ENCODE measurements at places on chromosomes 11 and 22. TPM values are rescaled to one million over a fixed set of nuclear protein-coding genes. Genes with fewer than 3 reads are reported as not detected.

GRCh38 chr11:118215262-118215661, 9.5 kb downstream of the JAML start:
- no peak overlapping the region for H3K27ac ChIP-seq
- no peak for DNase-seq
- no peaks in the 10 kb centered on the region for H3K36me3 ChIP-seq
- H3K4me1 ChIP-seq = no peaks in the 10 kb centered on the region

DNA sequence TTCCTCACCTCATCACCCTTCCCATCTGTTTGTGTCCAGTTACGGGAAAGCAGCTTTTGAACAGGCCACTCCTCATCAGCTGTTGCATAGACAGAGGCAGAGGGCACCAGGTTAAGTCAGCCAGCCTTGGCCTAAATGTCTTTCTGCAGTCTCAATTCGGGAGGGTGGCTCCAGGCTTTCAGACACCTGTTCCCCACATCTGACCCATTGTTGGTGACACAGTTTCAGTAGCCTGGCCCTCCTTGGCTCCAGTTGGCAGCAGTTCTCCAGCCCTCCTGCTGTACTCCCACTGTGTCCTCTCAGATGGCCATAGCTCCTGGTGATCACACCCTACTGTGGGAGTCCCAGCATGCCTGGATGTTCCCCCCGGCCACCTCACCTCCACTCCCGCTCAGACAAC, 70.8 kb upstream of the MYOD1 start:
- no peaks in the 10 kb centered on the region for H3K4me1 ChIP-seq
- DNase-seq = no peak
- H3K36me3 ChIP-seq = no peaks in the 10 kb centered on the region
- H3K4me3 ChIP-seq = no peak overlapping the region
- H3K27ac ChIP-seq = no peak overlapping the region

- DNase-seq = peak; percentile 60
- H3K4me1 ChIP-seq = peaks cover 6% of the 10 kb centered on the region
- H3K27me3 ChIP-seq = no peaks in the 10 kb centered on the region
- H3K27ac ChIP-seq = peak overlapping the region; percentile 27
- no peak overlapping the region for H3K4me3 ChIP-seq
- no peaks in the 10 kb centered on the region for H3K36me3 ChIP-seq
Observed at GRCh38 chr11:110373051-110373702, 56.6 kb upstream of the FDX1 start.

GRCh38 chr11:19117760-19118097, 761 bp downstream of the ZDHHC13 start:
- H3K27me3 ChIP-seq = peaks cover 5% of the 10 kb centered on the region
- peak overlapping the region; percentile 71 for H3K4me3 ChIP-seq
- H3K4me1 ChIP-seq = no peaks in the 10 kb centered on the region
- H3K36me3 ChIP-seq = peaks cover 2% of the 10 kb centered on the region
- peak; percentile 5 for DNase-seq

- no peak for DNase-seq
- H3K27ac ChIP-seq = peak overlapping the region; percentile 4
- H3K27me3 ChIP-seq = no peaks in the 10 kb centered on the region
- no peaks in the 10 kb centered on the region for H3K36me3 ChIP-seq
Observed at GRCh38 chr11:47981667-47982404, 1.5 kb downstream of the PTPRJ start.

- H3K4me1 ChIP-seq = peaks cover 31% of the 10 kb centered on the region
- no peak overlapping the region for H3K4me3 ChIP-seq
- peak; percentile 95 for DNase-seq
- no peaks in the 10 kb centered on the region for H3K36me3 ChIP-seq
- no peaks in the 10 kb centered on the region for H3K27me3 ChIP-seq
Observed at GRCh38 chr11:10375280-10375971, 70.6 kb downstream of the ADM start.

DNA sequence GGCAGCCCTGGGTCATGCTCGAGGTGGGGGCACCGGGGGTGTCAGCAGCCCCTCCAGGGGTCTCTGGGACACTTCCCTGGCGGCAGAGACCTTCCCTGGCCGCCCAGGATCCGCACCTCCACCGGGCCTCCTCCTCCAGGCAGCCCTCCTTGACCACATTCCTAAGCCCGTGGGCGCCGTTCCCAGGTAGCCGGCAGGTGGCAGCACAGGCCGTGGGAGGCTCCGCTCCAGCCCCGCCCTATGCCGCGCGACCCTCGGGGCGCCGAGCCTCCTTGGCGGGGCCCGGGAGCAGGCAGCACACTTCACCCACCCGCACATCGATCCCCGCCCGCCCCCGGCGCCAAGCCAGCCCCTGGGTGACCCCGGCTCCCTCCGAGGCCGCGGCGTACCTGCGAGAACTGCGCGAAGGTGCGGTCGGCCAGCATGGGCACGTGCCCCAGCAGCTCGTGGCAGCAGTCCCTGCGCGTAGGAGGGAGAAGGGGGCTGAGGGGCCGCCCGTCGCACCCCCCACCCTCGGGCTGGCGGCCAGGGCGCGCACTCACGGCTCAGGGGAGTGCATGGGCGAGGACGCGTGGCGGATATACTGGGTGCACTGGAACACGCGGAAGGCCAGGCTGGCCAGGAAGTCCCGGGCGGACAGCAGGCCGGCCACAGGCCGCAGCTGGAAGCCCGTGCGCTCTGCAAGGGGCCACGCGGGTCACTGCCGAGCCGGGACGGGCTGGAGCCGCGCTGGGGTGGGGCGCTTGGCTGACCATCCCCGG, 5.3 kb upstream of the INS start:
- H3K36me3 ChIP-seq = no peaks in the 10 kb centered on the region
- H3K4me1 ChIP-seq = no peaks in the 10 kb centered on the region
- no peak for DNase-seq
- no peak overlapping the region for H3K27ac ChIP-seq

- H3K27me3 ChIP-seq = peaks cover 1% of the 10 kb centered on the region
- no peaks in the 10 kb centered on the region for H3K4me1 ChIP-seq
- no peak overlapping the region for H3K4me3 ChIP-seq
- no peaks in the 10 kb centered on the region for H3K36me3 ChIP-seq
- no peak for DNase-seq
- H3K27ac ChIP-seq = no peak overlapping the region
Observed at GRCh38 chr11:107962181-107962580, 33.9 kb downstream of the RAB39A start.

GRCh38 chr11:111954154-111954553, 17.0 kb downstream of the DIXDC1 start:
- DNase-seq = no peak
- no peak overlapping the region for H3K4me3 ChIP-seq
- H3K27me3 ChIP-seq = no peaks in the 10 kb centered on the region
- no peak overlapping the region for H3K27ac ChIP-seq

GRCh38 chr11:45282081-45282480, 4.1 kb downstream of the SYT13 start:
- peaks cover 37% of the 10 kb centered on the region for H3K27me3 ChIP-seq
- no peak overlapping the region for H3K4me3 ChIP-seq
- H3K4me1 ChIP-seq = no peaks in the 10 kb centered on the region
- no peaks in the 10 kb centered on the region for H3K36me3 ChIP-seq

- H3K27me3 ChIP-seq = peaks cover 3% of the 10 kb centered on the region
- DNase-seq = peak; percentile 10
- H3K4me3 ChIP-seq = no peak overlapping the region
- no peaks in the 10 kb centered on the region for H3K36me3 ChIP-seq
Observed at GRCh38 chr22:24985826-24986214, 33.3 kb downstream of the KIAA1671 start.

GRCh38 chr22:38751422-38752346, 4.1 kb downstream of the SUN2 start:
- peaks cover 11% of the 10 kb centered on the region for H3K4me1 ChIP-seq
- no peak overlapping the region for H3K4me3 ChIP-seq
- no peaks in the 10 kb centered on the region for H3K27me3 ChIP-seq
- peaks cover 45% of the 10 kb centered on the region for H3K36me3 ChIP-seq

DNA sequence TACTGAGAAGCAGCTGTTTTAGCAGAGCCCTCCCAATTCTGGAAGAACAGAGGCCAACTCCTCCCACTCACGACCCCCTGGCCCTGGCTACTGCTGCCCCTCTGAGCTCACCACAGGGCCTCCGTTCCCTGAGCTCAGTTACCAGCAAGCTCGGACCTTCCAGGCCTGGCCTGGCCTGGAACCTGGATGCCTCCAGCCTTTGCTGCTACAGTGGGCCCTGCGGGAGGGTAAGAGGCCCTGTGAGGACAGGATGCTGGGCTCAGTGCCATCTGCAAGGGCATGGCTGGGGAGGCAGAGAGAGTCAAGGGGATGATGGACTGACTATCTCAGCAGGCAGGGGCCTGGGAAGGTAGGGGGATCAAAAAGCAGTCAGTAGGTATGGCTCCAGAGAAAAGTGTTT, 209.9 kb upstream of the NCAM1 start:
- no peak overlapping the region for H3K27ac ChIP-seq
- no peaks in the 10 kb centered on the region for H3K36me3 ChIP-seq
- H3K4me3 ChIP-seq = no peak overlapping the region
- no peaks in the 10 kb centered on the region for H3K27me3 ChIP-seq
- H3K4me1 ChIP-seq = no peaks in the 10 kb centered on the region

DNA sequence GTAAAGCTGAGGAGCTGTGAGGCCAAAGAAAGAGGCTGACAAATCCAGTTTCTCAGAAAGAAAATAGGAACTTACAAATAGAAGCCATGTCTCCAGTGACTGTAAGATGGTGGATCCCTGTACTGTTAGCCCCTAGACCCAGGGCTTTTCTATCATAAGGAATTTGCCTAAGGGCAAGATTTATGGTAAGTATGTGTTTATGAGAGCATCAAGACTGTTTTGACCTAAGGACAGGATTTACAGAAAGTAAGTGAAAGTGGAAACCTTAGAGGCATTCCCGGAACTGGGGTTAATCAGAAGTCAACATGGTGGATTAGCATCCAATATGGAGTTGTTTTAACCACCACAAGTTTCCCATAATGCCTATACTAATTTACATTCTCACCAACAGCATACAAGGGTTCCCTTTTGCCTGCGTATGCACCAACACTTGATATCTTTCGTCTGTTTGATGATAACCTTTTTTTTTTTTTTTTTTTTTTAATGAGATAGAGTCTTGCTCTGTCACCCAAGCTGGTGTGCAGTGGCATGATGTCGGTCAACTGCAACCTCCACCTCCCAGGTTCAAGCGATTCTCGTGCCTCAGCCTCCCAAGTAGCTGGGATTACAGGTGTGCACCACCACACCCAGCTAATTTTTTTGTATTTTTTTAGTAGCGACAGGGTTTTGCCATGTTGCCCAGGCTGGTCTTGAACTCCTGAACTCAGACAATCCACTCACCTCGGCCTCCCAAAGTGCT, 40.2 kb downstream of the BIRC2 start:
- no peak overlapping the region for H3K4me3 ChIP-seq
- no peak overlapping the region for H3K27ac ChIP-seq
- no peaks in the 10 kb centered on the region for H3K27me3 ChIP-seq

DNA sequence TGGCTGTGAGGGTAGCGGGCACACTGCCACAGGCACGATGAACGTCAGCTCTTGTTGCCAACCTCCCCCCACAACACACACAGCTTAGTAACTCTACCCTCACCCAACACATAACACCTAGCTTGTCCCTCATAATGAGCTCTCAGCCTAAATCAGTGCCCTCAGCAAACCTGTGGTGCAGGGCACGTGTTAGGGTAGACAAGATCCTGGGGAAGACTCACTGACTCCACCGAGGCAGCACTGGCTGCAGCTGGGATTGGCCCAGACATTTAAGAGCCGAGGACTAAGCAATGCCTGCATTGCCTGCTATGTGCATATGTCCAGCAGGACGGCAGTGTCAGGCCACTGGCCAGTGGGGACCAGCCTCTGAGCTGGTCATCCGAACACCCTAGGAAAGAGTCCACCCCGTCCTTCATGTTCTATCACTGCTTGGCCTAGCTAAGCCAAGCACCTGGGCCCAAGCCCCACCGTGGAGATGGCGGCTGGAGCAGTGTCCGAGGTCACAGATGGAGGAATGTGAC, 32.9 kb upstream of the TRIM29 start:
- H3K36me3 ChIP-seq = no peaks in the 10 kb centered on the region
- H3K4me1 ChIP-seq = no peaks in the 10 kb centered on the region
- H3K27ac ChIP-seq = no peak overlapping the region
- H3K4me3 ChIP-seq = no peak overlapping the region
- DNase-seq = no peak

- no peak overlapping the region for H3K27ac ChIP-seq
- no peak overlapping the region for H3K4me3 ChIP-seq
Observed at GRCh38 chr11:113021111-113021510, 59.9 kb downstream of the NCAM1 start.

- H3K27ac ChIP-seq = no peak overlapping the region
- no peaks in the 10 kb centered on the region for H3K36me3 ChIP-seq
- no peak overlapping the region for H3K4me3 ChIP-seq
Observed at GRCh38 chr11:75028321-75028720, 39.6 kb downstream of the NEU3 start.

- no peaks in the 10 kb centered on the region for H3K36me3 ChIP-seq
- H3K4me3 ChIP-seq = no peak overlapping the region
- H3K27me3 ChIP-seq = no peaks in the 10 kb centered on the region
- DNase-seq = peak; percentile 66
- peaks cover 29% of the 10 kb centered on the region for H3K4me1 ChIP-seq
Observed at GRCh38 chr11:128424851-128425285, 162.5 kb downstream of the ETS1 start.

GRCh38 chr11:122478986-122479385, 176.5 kb upstream of the UBASH3B start:
- no peaks in the 10 kb centered on the region for H3K27me3 ChIP-seq
- DNase-seq = no peak
- H3K4me3 ChIP-seq = no peak overlapping the region
- no peaks in the 10 kb centered on the region for H3K36me3 ChIP-seq

DNA sequence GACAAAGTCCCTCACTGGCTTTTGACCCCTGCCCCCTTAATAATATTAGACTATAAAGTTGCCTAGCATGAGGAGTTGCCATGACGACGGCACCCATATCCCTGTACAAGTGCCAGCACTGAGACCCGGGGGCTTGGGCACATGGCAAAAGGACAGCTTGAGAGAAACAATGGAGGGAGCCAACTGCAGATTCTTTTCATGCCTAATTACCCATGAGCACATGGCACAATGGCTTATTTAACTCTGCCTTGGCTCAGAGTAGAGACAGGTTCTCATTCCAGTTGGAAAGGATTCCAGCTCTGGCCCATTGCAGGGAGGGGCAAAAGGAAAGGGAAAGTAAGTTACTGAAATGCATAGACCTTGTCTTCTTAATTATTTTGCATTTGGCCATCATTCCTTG, 261.2 kb upstream of the UBASH3B start:
- no peaks in the 10 kb centered on the region for H3K4me1 ChIP-seq
- H3K27me3 ChIP-seq = no peaks in the 10 kb centered on the region
- no peak overlapping the region for H3K4me3 ChIP-seq
- no peaks in the 10 kb centered on the region for H3K36me3 ChIP-seq

- no peaks in the 10 kb centered on the region for H3K27me3 ChIP-seq
- H3K4me3 ChIP-seq = no peak overlapping the region
- DNase-seq = no peak
- no peaks in the 10 kb centered on the region for H3K36me3 ChIP-seq
Observed at GRCh38 chr11:126578021-126578420, 222.5 kb downstream of the ST3GAL4 start.

RNF215 gene
- 15.8 TPM for total RNA-seq

BATF2 gene
- total RNA-seq = 0.56 TPM

ANKK1 gene
- not detected for total RNA-seq

THRSP gene
- total RNA-seq = not detected

GGT1 gene
- 1.7 TPM for total RNA-seq

P2RY2 gene
- not detected for total RNA-seq

CHRM1 gene
- total RNA-seq = not detected

PISD gene
- total RNA-seq = 34.1 TPM

SMC1B gene
- total RNA-seq = not detected

CHRNA10 gene
- total RNA-seq = under 0.01 TPM

TMEM191B gene
- total RNA-seq = 0.28 TPM

SLC25A18 gene
- total RNA-seq = not detected

TLCD5 gene
- 11.5 TPM for total RNA-seq

RIN1 gene
- total RNA-seq = 9.9 TPM

RIMBP3B gene
- total RNA-seq = 0.28 TPM

FBLN1 gene
- total RNA-seq = 11.4 TPM

All from IMR-90 (cell line).